ENCODE measurements at places on chromosomes 6 and 20.

- DNase-seq, result no peak
Measured at GRCh38 chr20:51688600-51689244, 79.5 kb downstream of the ATP9A start.

- peak; percentile 53 for DNase-seq
Measured at GRCh38 chr6:20747991-20748390, 213.7 kb downstream of the CDKAL1 start.

DNA sequence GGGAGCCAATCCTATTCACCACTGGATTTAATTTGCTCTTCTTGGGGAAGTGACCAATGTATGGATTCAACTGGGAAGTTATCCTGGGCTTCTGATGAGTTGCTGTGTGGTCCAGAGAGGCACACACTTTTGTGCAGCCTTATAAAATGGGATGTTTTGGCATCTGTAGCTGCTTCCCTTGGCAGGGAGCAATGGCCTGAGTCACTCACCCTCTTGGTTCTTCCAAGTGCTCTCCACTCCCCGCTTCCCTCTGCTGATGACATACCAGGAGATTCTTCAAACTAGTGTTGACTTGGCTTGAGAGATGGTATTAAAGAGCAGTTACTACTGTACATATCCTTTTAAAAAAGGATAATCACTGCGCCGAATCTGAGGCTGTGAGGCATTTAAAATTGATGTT is 105.8 kb downstream of the JARID2 start:
- DNase-seq, result peak; percentile 92

DNA sequence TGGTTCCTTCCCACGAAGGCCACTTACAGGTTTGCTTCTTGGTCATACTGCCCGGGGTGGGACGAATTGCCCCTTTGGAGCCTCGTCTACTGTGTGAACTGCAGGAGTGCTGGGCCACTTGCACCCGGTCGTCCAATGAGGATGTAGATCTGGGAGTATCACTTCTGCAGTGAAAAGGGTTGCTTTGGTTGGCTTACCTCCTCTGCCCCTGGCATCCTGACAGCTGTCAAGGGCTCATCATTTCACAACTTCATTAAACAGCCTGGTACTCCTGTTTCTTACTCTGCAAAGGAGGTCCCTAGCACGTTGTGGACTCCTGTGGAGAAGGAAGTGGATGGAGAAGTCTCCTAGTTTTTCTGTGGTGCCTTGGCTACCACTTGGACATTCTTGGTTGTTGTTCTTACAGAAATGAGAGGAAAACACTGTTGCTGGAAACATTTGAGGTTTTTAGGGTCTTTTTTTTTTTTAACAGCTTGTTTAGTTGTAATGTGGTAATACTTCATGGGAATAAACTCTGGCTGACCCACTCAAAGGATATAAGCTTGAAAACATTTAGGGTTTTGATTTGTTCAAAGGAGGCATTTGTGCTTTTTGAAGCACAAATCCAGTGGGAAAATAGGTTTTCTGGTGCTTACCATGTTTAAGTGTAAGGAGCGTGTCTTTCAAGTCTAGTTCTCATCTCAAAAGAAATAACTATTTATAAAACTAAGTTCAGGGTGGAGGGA is 60.7 kb downstream of the AKAP12 start:
- DNase-seq, result no peak

DNA sequence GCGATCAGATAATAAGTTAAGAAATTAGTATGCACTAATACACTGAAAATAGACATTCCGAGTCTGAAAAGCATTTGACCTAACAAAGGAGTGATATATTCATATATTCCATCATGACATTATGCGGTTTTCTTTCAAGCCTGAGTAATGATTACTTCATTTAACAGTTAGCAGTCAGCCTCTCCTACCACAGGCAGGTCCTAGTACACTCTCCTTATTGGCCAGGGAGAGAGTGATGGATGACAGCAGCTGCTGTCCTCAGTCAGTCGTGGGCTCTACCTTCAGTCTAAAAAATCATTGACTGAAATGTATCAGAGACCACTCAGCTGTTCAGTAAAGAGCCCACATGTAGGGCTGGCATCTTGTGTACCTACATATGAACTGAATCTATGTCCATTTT is 33.2 kb upstream of the VGLL2 start:
- no peak for DNase-seq

- DNase-seq, result peak; percentile 10
Measured at GRCh38 chr6:167832497-167833395, 6.0 kb downstream of the AFDN start.
